Mucosa of gallbladder (tissue), 1 donor: ENCODE measurements at places on chromosomes 11 and 22. TPM values are rescaled to one million over a fixed set of nuclear protein-coding genes. Genes with fewer than 3 reads are reported as not detected.

- no peak for DNase-seq
These were observed 10.5 kb upstream of the MCHR1 start for GRCh38 chr22:40668611-40669411.

DNA sequence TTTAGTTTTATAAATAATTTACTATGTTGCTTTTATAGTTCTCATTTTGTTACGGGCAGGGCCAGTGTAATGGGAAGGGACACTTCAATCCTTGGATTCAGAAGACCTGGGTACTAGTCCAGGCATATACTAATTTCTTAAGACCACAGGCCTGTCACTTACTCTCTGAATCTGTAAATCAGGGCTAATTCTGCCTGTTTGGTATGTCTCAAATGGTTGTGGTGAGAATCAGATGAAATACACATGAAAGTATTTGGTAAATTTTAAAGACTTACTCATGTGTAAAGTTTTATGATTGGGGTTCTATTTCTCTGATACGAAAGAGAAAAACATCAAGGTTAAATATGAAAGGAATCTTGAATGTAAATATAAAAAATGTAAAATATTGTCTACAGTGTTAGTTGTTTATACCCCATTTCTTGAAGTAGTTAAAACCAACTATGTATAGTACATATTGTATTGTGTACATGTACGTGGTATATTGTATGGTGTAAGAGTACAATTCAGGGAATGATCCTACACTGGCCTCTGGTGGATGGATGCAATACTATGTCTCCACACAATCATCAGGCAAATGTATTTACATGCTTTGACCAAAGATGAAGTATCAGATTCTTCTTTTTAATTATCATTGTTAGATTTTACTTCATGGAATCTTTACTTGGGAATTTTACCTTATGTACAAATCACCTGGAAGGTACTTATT lies 24.5 kb upstream of the RAG2 start:
- no peak for DNase-seq

DNA sequence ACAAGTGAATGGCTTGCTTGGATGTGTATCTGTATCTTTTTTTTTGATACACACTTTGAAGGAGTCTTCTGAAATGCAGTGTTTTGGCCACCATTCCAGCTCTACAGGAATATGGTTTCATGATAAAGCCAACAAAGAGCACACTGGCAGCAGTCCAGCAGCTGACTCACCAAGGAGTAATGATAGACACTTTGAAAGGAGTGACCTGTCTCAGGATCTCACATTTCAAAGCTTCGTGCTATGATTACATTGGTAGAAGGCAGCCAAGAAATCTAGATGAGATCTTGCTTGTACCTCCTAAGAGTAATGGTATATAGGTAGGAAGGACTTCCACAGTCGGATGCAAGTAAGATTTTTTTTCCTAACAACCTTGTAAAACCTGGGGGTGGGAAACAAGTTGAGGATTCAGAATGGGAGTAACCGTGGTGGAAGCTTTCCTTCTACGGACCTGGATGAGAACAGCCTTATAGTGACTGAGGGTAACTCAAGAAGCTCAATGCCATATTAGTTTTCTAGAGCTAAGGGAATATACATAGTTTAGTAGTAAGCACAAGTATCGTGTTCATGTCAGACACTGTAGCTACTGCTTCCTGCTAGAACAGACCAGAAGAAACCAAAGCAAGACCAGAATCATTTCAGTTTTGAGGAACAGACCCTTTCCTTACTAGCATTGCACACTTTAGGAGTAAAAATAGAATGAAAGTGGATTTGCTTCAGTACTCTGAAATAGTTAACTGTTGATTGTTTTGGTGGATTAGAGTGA lies 25.0 kb downstream of the MTMR3 start:
- peak; percentile 84 for DNase-seq

Gene DEUP1
- 0.14 TPM for total RNA-seq

GRCh38 chr11:1925373-1926155 lies 6.1 kb downstream of the TNNT3 start:
- DNase-seq, result no peak

DNA sequence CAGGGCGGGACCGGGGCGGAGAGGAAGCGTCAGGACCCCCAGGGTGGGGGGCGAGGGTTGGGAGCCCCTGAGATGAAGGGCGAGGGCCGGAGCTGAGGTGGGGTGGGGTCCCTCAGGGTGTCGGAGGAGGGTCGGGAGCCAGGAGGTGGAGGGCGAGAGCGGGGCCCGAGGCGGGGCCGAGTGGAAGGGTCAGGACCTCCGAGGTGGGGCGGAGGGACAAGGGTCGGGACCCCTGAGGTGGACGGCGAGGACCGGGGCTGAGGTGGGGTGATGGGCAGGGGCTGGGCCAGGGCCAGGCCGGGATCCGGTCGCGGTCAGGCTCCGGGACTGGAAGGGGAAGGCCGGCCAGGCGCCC lies 409 bp downstream of the SMC1B start:
- no peak for DNase-seq

Gene RTN4R
- 2.0 TPM for total RNA-seq

Gene TMEM132A
- 18.5 TPM for total RNA-seq

DNA sequence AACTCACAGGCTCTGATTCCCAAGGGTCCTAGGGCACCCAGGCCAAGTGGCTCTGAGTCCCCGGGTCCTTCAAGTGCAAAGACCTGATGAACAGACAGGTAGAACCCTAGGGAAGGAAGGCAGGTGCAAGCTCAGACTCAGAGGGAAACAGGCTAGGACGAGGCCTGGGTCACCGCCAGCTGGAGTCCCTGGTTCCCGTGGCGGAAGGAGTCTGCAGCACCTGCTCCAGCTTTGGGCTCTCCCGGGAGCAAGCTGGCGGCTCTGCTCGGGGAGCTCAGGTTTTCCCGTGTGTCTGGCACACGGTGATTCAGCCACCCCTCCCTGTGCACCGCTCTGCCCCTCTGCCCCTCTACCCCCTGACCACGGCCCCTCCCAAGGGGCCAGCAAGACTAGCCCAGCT lies 59.8 kb downstream of the WNT7B start:
- no peak for DNase-seq

Gene ROM1
- 9.9 TPM for total RNA-seq

GRCh38 chr11:111766834-111767142 lies 599 bp upstream of the PPP2R1B start:
- no peak for DNase-seq

Gene NAALAD2
- 0.95 TPM for total RNA-seq

- DNase-seq, result peak; percentile 79
These were observed 89.8 kb downstream of the RPS6KA4 start for GRCh38 chr11:64448599-64449380.

DNA sequence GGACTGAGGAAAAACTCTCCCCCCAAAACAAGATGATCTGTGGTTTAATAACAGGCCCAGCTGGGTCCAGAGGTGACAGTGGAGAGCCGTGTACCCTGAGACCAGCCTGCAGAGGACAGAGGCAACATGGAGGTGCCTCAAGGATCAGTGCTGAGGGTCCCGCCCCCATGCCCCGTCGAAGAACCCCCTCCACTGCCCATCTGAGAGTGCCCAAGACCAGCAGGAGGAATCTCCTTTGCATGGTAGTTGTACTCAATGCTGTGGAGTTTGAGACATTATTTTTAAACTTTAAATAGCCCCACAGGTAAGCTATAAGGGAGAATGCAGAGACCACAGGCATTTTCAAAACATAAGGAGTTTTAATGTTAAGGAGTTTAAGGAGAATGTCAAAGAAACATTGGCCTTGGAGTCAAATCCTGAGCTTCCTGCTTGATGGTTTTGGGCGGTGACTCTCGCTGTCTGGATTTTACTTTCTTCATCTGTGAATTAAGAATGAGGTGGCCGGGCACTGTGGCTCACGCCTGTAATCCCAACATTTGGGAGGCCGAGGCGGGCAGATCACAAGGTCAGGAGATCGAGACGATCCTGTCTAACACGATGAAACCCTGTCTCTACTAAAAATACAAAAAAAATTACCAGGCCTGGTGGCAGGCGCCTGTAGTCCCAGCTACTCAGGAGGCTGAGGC lies 6.8 kb downstream of the APOL1 start:
- no peak for DNase-seq

Gene KDM4E
- not detected for total RNA-seq

- no peak for DNase-seq
These were observed 18.4 kb upstream of the CTSD start for GRCh38 chr11:1782031-1782590.

DNA sequence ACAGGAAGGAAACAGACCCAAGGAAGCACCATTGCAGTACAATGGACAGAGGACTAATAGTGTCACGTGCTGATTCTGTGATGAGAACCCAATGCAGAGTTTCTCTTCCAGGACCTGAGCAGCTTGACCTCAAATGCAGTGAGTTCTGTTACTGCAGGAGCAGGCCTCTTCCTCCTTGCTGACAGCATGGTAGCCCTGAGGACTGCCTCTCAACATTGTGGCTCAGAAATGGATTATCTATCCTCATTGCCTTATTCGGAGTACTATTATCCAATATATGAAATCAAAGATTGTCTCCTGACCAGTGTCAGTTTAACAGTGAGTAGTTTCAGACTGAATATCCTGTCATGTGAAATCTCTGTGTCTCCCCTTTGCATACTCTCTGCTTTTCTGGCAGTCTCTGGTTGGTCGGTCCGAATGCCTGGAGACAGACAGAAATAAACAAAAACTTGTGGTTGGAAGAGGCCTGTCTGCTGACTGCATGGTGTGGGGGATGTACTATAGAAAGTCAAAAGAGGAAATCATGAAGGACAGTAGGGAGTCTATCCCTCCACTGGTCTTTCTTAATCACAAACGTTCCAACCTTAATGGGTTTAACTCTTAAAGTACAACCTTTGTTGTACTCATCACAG lies 6.9 kb upstream of the MS4A14 start:
- no peak for DNase-seq

Gene SCO2
- total RNA-seq, result 1.3 TPM

DNA sequence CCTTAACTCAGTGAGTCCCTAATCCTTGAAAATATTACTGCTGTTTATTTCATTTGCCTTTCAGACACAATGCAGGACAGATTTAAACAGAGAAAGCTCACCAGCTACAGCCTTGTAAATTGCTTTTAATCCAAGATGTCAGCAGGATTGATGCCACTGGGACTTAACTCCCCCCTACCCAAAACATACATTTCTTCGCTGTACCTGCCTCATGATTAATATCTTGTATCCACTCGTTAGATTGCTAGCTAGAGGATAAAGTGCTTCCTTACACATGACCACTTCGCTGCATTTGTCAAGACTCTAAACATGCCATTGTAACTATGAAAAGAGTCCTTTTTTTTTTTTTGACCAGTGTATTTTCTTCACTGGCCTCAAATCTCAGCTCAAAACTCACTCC lies 182.7 kb upstream of the MTMR2 start:
- DNase-seq, result no peak

- no peak for DNase-seq
These were observed 418 bp downstream of the ACO2 start for GRCh38 chr22:41469218-41469851.

DNA sequence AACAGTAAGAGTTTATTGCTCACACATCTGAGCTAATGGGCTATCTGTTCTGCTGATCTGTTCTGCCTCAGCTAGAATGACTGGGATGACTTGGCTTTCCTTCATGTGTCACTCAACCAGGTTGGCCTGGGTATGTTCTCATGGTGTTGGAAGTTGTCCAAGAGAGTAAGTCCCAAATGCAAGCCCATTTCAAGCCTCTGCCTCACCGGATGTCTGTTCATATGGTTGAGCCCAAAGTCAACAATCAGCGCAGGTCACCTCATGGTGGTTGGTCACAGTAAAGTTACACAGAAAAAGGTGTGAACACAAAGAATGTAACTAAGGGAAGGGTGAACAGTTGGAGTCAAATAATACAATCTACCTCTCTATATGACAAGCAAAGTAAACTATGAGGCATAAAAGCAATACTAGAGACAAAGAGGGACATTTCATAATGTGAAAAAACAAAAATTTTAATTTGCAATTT lies 1.9 kb downstream of the GDPD4 start:
- peak; percentile 37 for DNase-seq
